ENCODE measurements at places on chromosomes 5 and 9. TPM values are rescaled to one million over a fixed set of nuclear protein-coding genes. Genes with fewer than 3 reads are reported as not detected.
A peak's percentile ranks its signal among the peaks of the same experiment; 100 is the strongest.

The HTR4 gene
- not detected for polyA plus RNA-seq

DNA sequence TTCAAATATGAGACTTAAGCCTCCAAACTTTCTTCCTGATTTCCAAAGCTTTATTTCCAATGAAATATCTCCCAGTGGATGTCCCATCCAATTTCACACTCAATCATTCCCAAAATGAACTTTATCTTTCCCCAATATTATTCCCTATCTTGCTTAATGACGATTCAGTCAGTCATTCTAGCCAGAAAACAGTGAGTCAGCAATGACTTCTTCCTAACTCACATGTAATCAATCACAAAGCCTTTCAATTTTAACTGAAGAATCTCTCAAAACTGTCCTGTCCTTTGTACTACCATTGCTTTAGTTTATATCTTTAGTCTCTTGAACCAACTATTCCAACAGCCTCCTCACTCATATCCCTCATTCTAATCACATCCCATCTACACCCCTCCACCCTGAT, 34.9 kb downstream of the NSA2 start:
- no peak for DNase-seq

DNA sequence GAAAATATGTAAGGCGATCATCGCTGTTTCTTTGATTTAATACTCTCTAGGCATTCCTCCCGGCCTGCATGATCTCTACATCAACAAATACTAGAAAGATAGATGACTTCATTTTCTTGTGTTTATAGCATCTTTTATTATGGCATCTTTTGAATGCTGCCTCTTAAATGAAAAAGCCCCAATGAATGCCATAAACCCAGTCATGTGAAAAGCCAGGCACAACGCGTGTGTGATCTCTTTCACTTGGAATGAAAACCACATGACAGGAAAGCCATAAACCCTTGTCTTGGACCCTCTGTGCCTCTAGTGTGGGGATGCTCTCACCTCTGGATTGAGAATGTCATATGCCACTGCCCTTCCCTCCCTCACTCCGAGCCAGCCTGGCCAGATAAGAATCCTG, 476.2 kb downstream of the SEMA5A start:
- no peak for DNase-seq

The TMEM232 gene
- polyA plus RNA-seq, result not detected

DNA sequence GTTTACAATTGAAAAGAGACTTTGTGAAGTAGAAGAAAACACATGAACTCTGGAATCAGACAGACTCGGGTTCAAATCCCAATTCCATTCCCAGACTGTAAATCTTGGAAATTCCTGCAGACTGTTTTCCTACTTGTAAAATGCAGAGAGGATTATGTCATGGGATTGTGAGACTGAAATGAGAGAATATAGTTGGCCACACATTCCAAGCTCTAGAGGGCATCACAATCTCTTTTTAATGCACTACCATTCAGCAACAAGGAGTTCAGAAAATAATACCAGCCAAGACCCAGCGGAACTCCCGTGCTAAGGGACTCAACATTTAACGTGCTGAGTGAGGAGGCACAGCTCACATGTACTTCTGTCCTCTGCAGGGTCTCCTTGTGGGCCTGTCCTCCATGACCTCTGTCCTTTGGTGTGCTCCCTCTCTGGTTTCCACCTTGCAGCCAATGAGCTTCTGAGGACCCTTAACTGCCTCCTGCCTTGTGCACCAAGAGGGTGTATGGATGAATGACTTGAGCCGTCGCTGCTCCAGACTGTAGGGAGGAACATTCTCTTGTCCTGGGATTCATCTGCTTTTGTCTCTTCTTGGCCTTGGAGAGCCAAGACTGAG, 263.5 kb downstream of the NTRK2 start:
- no peak for DNase-seq

The FBN2 gene
- polyA plus RNA-seq, result 17.2 TPM

- no peak for DNase-seq
Observed at GRCh38 chr9:38175423-38175822, 106.4 kb upstream of the SHB start.

GRCh38 chr9:127634021-127634420, 21.9 kb downstream of the STXBP1 start:
- DNase-seq, result peak; percentile 49

The AJM1 gene
- 0.32 TPM for polyA plus RNA-seq

The GARIN3 gene
- not detected for polyA plus RNA-seq

- peak; percentile 41 for DNase-seq
Observed at GRCh38 chr9:127112735-127113161, 9.7 kb downstream of the ANGPTL2 start.

The RORB gene
- not detected for polyA plus RNA-seq

The ARRDC3 gene
- 7.0 TPM for polyA plus RNA-seq

DNA sequence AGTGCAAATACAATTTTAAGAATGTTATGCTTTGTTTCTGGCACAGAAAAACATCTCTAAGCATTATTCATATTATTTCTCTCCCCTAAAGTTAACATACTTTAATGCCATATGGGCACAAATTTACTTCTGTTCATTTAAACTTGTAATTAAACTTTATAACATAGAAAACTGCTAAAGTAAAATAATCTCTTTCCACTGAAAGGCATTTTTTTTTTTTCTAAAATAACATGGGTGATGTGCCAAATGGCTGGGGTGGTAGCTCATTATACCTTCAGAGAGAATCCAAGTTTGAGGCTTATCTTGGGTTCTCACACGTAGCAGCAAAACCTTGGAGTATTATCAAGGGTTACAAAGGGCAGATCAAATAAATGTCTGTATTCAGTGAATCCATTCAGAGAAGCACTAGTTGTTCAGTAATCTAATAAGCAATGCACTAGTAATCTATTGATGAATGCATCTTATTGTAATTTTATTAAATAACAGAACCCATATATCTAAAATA, 257.6 kb upstream of the POU5F2 start:
- no peak for DNase-seq
